ENCODE measurements at places on chromosomes 4 and X.
A peak's percentile ranks its signal among the peaks of the same experiment; 100 is the strongest.

GRCh38 chrX:108439426-108439942 is at the start of gene COL4A5:
TSS of gene COL4A5 (plus strand) at chrX:108439838. CDS start at chrX:108440126, 288 bp downstream.
- DNase-seq = peak; percentile 20

GRCh38 chr4:105179539-105180401 is 33.1 kb downstream of the TET2 start:
- no peak for DNase-seq

- no peak for DNase-seq
Measured at GRCh38 chr4:23660865-23661264, 229.0 kb downstream of the PPARGC1A start.

DNA sequence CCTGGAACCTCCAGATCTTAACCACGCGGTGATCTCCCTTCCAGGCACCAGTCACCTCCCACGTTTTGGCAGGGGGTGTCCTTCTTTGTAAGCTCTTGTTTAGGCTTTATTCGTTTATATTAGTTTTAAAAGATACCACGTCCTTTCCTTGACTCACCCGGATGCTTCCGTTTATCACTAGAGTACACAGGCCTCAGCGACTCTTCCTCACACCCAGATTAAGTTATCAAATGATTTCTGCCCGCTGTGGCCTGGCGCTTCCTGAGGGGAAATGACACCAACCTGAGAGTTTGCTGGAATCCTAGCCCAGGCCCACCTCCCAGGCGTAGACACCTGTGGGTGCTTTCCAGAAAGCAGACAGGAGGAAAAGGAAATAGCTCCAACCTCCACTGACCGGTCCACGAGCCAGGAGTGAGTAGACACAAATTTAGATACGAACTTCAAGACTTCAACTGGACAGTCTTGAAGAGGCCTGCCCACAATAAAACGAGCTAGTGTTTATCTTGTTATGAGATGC is 756 bp upstream of the ADAMTS3 start:
- DNase-seq = no peak

DNA sequence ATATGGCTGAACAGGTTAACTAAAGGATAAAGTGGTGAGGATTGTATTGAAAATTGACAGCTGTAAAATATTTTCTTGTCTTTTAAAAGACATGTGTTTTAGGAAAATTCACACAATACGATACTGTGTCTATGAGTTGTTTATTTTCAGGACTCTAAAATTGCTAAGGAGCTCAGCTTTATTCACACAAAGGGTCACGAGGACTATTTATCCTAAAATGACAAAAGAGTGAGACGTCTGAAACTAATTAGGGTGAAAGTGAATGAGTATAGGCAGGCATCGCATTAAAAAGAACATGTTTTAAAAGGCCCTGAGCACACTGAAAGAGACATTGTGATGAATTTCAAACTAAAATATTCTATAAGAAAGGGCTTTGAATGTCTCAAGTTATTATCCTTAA is 304.7 kb downstream of the SH2D1A start:
- DNase-seq = no peak

DNA sequence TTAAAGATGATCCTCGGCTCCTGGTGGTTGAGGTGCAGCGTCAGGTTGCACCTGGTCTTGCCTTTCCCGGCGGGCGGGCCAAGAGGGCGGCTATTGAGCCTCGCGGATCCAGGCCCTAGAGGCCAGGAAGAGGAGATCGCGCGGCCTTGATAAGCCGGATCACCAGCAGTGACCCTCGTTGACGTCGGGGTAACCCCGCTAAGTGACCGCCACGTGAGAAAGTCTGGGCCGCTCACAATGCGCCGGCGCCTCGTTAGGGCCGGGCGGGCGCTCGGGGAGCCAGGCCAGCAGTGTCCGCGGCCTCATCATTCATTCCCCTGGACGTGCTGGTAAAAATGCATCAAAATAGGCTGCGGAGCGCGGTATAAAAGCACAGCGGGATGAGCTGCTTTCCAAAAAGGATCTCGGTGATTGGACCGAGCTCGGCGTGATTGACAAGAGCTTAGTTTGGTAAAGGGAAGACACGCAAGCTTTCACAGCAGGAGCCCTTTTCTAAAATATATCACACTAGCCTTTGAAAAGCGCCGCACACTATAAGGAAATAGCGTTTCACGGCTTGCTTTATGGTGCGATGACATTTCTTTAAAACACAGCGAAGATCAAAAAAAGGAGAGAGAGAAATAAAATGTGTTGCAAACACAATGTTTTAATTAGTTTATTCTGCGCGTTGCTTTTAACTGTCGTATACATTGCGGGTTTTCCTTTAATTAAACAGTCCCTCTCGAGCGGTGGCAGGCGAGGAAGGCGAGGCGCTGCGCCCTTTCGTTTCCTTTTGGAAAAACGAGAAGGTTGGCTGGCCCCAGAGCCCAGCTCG is 15.9 kb upstream of the ZIC3 start:
- no peak for DNase-seq

DNA sequence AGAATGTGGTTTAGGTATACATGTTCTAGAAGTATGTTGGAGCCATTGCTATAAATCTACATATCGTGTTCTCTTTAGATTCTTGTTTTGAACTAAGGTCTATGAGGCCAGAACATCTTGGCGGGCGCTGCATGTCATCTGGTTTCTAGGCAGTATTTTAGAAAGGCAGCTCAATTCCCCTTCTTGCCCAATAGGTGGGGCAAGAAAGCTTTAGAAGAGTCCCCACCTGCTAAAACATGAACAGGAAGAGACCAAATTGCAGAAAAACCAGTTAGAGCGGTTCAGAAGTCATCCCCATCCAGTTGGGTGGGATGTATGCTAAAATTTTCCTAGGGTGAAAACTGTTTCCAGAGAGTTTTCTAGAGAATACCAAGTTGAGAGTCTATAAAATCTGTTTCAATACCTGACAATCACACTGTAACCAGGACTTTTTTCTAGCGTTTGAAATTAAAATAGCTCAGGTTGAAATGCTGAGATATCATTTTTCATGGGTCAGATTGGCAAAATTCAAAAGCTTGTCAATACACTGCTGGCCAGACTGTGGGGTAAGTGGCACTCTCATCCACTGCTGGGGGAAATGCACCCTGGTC is 17.5 kb upstream of the SH3KBP1 start:
- no peak for DNase-seq

- DNase-seq = peak; percentile 92
Measured at GRCh38 chrX:2690856-2691542, at the start of gene CD99. TSS of gene CD99 (plus strand) at chrX:2691295. CDS start at chrX:2691361, 66 bp downstream.

- DNase-seq = no peak
Measured at GRCh38 chrX:40832723-40833122, 97.4 kb upstream of the MED14 start.

DNA sequence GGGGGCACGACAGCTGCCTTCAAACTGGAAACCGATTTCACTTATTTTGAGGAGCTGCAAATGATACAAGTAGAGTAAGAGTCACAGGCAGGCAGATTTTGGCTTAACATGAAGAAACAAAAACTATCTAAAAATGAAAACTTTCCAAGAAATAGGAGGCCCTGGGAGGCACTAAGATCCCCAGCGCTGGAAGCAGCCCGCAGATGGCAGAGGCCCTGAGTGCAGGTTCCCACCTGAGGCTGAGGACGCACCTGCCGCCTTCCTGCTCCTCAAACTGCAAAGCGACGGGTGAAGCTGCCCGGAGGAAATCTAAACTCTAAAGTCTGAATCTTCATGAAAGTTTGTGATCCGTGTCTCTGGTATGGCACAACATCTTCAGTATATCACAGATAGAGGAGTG is 138.7 kb downstream of the AFAP1 start:
- no peak for DNase-seq

DNA sequence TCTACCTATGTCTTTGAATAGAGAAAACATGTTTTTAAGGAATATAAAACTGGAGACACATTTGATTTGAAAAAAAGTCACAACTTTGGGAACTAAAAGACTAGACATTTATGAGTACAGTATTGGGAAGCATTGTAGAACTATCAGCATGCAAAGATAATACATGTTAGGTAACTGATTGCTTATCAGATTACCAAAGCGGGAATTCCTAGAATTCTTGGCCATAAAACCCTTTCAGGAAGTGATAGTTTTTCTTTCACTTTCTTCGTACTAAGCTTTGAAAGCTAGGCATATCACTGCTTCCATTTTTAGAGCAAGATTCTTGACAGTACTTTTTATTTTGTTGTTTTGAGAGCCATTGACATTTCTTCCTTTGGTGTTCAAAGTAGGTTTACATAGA is 646.6 kb upstream of the PITX2 start:
- no peak for DNase-seq

DNA sequence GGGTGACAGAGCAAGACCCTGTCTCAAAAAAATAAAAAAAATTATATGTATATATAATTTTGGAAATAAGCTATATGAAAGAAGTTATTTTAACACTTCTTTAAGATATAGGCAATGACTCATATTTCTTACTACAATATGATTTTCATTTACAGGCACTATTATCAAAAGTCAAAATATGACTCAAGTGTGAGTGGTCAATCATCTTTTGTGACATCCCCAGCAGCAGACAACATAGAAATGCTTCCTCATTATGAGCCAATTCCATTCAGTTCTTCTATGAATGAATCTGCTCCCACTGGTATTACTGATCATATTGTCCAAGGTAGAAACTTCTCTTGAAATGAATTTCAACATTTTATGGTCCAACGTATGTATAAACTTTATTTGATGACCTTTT is 20.8 kb downstream of the OCIAD1 start:
- no peak for DNase-seq

DNA sequence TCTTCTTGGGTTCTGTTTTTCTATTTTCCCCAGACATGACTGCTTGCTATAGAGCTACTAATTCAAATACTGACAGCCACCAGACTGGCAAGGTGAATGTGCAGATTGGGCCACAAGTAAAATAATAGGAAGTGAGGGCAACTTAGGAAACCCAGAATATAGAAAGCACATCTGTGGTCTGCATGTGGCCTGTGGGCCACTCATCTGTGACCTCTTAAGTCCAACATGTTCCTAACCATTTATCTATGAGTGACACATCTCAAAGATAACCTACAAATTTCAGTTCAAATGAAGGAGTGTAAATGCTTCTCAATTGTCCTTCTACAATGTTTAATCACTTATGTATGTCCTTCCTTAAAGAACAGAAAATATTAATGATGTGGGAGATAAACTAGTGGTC is 128.9 kb downstream of the REELD1 start:
- DNase-seq = peak; percentile 30

- DNase-seq = no peak
Measured at GRCh38 chr4:118867311-118868067, 21.2 kb upstream of the SYNPO2 start.

- DNase-seq = no peak
Measured at GRCh38 chr4:177671387-177671786, 229.2 kb upstream of the AGA start.

DNA sequence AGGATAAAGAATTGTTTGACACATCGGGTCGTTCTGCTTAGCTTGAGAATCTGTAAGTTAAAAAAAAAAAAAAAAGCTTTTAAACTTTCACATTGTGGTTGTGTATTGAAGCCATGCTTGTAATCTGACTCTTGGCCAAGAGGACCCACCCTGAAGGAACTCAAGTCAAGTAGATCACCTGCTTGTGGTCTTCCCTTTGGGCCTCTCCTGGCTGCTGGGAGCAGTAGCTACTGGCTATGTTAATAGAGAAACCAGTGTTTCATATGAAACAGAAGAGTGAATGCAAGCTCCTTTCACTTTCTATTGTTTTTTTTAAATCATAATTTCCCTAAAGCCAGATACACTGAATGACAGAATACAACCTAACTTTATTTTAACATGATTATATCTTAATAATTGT is 402.4 kb upstream of the NDST4 start:
- peak; percentile 7 for DNase-seq

DNA sequence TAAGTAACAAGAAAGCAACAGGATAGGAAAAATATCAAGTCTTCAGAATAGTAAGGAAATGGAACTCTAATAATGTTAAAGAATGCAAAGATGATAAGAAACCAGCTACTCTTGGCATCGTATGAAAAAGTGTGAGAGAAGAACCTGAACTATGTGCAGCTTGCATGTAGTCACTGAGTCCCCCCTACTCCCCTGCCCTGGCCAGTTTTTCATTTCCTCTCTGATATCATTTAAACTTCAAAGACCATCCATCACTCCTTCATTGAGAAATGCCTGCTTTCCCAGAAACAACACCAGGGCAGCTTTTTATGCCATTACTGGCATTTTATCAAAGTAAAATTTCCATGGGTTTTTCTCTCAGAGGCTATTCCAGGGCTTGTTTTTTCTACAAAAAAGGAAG is 28.1 kb downstream of the INPP4B start:
- DNase-seq = no peak

DNA sequence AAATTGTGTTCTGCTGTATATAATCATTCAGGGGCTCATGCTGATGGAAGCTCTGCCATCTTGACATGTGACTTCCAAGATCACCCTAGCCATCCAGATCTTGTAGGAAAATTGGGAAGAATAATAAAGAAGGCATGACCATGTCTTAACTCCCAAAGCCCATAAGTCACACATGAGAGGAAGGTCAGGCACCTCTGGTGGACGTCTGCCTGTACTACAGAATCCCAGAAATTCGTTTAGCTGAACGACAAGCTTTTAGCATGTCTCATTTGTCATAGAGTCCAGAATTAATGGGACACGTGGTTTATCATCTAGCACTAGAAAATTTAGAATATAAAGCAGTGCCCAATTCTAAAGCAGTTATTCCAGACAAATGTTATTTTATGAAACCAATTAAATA is 212.7 kb downstream of the CENPC start:
- DNase-seq = no peak

DNA sequence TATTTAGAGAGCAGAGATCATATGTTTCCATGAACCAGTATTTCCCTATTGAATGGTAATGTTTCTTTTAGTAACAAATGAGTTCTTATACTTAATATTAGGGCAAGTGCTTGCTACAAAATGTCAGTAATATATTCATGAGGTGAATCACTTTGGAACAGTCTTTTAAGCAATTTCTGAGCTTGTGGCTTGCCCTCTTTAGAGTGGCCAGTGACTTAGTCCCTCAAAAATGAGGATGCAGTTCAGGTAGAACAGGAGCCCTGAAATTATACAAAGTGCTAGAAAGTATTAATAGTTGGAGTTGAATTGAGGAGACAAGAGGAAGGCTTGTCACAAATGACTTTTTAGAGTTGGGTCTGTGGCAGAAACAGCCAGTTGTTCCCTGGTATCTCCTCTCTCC is 53.4 kb upstream of the PITX2 start:
- no peak for DNase-seq

GRCh38 chr4:85747882-85748491 is 273.0 kb downstream of the ARHGAP24 start:
- DNase-seq = peak; percentile 20

GRCh38 chr4:150080337-150080736 is 2.1 kb downstream of the DCLK2 start:
- no peak for DNase-seq

DNA sequence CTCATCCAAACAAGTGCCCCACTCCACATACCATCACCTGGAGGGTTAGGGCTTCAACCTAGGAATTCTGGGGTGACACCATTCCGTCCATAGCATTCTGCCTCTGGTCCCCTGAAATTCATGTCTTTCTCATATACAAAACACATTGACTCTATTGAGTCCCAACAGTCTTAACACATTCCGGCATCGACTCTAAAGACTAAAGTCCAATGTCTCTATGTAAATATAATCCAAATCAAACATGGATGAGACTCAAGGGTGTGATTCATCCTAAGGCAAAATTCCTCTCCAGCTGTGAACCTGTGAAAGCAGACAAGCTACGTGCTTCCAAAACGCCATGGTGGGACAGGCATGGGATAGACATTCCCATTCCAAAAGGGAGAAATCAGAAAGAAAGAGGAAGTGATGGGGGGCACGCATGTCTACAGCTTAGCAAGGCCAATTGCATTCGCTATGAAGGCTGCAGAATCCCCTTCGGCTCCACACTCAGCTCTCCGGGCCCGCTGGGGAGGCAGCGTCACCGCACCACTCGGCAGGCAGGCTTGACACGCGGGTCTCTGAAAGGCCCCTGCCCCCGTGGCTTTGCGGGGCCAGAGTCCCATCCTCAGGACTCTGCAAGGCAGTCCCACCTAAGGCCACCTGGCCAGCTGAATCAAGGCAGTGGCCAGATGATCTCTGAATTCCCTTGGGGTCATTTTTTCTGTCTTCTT is 53.2 kb downstream of the ADRA2C start:
- no peak for DNase-seq
